ENCODE measurements at places on chromosomes 2 and 18.

- no peak for DNase-seq
Observed at GRCh38 chr2:209960676-209961630, 41.5 kb upstream of the RPE start.

GRCh38 chr2:121232626-121233265, 52.3 kb downstream of the TFCP2L1 start:
- no peak for DNase-seq

GRCh38 chr2:168194784-168195522, 52.4 kb downstream of the STK39 start:
- no peak for DNase-seq

DNA sequence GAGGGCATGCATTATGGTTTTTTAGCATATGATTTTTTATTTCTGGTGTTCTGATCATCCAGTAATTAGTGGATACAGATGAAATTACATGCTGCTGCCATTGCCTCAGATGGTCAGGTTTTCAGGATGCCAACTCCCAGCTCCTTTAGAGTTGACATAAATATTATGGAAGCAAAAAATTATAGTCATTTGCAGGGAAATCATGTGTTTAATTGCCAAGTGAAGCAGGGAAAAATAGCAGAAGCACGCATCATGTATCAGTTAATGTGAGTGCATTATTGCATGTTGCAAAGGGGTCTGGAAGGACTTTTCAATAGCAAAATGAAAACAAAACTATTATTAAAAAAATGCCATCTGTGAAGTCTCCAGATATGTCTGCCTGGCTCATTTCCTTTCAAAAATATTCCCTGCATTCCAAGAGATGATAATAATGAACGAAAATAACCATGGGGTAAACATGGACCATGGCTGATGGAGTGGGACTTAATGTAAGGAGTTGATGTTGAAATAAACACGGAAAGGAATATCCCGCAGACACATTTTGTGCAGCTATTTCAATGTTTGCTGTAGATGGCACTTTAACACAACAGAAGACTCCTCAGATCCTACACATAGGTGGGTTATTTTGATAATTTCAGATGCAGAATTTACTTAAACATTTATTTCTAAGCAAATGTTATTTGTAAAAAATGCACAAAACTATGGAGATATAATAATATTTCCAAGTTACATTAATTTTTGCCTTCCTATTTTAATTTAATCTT, 87.7 kb upstream of the DYNAP start:
- no peak for DNase-seq

DNA sequence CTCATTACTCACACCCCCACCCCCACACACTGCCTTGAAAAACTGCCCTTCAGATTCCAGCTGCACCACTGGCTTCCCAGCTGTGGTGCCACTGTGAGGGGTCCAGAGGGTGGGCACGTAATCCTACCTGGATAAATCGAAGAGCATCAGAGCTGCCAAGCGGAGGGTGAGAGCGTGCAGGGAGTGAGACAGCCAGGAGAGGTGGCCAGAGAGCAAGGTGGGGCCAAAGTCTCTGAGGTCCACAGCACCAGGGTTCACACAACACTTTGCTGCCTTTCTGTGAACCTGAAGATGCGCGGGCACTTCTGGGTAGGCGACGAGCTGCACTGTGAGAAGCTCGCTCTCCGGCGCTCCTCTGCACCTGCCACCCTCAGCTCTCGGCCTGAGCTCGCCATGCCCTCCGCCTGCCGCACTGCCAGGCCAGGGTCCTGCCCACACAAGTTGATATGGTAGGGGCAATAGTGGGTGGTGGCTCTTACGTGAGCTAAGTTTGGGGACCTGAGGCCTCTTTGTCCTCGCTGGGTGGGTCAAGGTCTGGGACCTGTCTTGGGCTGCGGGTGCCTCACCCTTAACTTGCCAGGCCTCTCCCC, 83.9 kb downstream of the MARCO start:
- DNase-seq: no peak

DNA sequence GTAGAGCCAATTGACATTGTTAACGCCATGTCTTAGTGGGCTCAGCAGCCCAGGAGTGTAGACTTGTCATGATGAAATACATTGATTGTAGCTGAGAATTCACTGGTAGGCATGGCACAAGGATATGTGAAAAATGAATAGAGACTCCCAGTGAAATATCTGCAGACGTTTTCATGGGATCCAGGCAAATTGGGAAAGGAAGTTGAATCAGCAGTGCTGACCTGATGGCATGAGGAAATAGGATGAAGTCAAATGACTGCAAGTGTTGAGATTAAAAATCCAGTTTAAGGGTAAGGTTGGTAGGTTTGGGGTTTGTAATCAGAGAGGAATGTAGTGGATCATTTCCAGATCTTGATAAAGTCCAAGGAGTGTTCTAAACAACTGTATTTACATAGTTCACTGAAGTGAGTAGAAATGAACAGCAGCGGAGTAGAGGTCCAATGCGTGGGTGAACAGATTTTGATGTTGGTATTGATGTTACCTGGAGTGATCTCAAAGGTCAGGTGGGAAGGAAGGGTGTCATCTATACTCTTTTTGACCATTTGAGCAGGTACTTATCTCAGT, 24.6 kb downstream of the INSIG2 start:
- no peak for DNase-seq

DNA sequence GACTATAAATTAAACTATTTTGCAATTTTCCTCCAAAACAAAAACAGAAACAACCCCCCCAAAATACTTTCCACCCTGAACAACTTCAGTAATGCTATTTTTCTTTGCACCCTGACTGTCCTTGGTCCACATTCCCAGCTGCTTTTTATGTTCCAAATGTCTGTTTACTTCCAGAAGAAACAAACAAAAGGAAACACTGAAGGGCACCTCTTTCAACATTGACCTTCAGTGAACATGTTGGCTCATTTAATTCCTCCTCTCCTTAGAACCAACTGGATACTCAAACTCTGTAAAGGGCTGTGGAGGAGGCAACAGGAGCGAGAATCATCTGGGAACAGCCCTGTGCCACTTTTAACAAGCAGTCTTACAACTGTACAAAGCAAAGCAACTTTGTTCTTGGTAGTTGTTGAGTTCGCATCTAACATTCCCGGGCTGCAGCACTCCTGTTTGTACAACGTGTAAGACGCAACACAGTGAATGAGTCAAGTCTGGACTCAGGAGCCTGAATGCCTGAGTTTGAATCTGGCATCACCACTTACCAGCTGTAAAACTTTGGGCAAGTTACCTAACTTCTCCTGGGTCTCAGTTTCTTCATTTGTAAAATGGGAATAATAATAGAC, 111.4 kb upstream of the GATA6 start:
- no peak for DNase-seq

DNA sequence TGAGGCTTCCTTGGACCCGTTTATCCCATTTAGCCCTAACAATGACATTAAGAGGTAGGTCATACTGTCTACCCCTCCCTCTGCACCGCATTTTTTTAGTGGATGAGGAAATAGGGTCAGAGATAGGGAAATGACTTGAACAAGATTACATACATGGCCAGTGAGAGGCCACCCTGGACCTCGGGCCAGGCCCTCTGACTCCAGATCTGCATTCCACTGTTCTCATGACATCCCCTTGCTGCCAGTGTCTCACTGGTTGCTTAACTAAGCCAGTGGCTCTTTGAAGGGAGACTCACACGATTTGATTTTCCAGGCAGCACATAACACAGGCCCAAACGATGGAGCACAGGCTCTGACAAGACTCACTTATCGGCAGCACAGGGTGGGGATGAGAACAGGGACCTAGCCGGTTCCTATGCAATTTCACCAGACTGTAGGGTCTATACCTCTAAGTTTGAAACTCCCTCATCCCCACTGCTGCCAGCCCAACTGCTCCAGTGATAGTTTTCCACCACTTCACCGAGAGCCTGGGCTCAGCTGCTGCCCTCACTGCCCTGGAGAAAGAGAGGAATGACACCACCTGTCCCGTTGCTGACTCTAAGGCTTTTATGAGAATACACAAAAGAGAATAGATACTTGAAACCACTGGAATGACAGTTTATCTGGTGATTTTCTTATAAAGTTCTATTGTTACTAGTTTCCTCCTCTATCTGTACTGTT, 82.5 kb downstream of the TMEM247 start:
- DNase-seq: no peak

- no peak for DNase-seq
Observed at GRCh38 chr2:83305758-83306378, 1153.2 kb downstream of the SUCLG1 start.

DNA sequence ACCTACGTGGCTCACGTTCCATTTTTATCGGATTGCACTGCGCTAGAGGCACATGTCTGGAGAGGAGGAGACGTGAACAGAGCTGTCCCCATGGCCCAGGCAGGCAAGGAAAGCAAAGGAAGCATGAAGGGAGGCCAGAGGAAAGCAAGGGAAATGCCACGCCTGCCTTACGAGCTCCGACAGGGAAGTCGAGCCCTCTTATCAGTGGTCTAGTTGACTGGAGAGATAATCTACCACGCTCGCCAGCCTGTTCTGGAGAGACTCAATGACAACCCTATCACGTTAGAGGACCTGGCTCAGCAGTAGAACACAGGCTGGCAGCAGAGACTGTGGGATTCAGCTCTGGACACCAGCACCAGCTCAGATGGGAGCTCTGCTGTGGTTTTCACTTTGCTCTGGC, 202.6 kb upstream of the ID2 start:
- DNase-seq: no peak

DNA sequence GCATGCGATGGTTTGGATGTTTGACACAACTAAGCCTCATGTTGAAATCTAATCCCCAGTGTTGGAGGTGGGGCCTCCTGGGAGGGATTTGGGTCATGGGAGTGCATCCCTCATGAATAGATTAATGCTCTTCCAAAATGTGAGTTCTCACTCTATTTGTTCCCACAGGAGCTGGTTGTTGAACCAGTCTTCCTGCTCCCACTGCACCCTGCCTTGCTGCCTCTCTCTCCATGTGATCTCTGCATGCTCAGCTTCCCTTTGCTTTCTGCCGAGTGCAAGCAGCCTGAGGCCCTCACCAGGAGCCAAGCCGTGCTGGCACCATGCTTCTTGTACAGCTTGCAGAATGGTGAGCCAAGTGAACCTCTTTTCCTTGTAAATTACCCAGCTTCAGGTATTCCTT, 206.8 kb downstream of the VAPA start:
- DNase-seq: no peak

DNA sequence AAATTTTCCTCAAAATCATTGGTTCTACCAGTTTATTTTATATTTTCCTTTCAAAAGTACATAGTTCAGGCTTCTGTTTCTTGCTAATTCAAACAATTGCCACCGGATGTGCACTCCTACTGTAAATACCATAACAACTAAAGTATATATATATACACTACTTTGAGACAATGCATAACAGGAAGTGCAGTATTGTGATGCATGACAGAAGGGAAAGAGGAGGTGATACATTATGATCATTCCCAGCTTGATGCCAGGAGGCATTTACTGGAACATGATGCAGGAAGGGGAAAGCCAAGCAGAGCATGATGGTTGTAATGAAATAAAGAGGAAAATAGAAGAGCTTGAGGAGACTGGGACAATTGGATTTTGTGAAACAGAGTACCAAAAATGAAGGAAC, 215.2 kb upstream of the NT5C1B start:
- no peak for DNase-seq

DNA sequence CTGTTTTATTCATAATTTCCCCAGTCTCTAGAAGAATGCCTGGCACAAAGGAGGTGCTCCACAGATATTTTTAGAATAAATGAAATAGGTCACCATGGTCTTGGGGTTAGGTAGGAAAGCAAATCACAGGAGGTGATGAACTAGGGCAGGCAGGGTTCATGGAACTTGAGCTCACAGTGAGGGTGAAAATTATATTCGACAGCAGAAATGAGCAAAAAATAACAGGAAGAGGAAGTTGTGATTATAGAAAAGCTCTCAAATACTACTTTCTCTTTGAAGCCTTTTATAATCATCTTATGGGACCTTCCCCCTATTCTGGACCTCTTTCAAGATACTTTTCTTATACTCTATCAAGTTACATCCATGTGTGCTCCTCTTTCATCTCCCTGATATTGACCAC, 4.5 kb upstream of the CREB1 start:
- no peak for DNase-seq

GRCh38 chr2:41947701-41948396, 100.0 kb upstream of the PKDCC start:
- DNase-seq: no peak

DNA sequence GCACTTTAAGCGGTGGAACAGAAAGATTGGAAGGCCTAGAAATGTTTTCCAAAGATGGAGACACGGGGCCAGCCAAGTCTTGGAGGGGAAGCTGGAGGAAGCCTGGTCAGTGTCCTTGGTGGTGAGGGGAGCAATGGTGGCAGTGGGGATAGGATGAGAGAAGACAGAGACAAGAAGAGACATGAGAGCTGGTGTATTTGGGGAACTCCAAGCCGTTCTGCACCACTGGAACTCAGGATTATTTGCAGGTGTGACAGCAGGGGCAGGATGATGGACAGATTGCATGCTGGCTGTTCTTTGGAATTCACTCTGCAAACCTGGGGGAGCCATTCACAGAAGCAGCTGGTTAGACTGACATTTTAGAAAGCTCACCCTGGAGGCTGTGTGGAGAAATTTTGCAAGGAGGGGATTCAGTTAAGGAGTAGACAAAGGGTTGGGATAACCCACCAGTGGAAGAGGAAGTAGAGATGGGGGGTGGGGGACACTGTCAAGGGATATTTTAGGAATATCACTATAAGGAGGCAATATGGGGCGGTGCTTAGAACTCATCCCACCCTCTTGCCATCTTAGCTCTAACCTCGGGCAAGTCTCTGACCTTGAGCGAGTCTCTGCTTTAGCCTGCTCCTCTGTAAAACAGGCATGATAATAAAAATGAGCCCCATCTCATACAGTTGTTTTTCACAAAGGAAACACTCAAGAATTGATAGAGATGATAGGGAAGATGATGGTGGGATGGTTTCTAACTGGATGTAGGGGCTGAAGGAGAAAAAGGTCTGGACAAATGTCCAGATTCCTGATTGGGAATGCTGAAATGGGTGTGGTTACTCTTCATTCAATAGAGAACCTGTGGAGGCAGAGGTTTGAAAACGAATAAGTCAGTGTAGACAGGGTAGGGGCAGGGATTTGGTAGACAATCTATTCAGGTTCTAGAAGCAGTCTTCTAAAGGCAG, 175.8 kb downstream of the MYCN start:
- DNase-seq: no peak

DNA sequence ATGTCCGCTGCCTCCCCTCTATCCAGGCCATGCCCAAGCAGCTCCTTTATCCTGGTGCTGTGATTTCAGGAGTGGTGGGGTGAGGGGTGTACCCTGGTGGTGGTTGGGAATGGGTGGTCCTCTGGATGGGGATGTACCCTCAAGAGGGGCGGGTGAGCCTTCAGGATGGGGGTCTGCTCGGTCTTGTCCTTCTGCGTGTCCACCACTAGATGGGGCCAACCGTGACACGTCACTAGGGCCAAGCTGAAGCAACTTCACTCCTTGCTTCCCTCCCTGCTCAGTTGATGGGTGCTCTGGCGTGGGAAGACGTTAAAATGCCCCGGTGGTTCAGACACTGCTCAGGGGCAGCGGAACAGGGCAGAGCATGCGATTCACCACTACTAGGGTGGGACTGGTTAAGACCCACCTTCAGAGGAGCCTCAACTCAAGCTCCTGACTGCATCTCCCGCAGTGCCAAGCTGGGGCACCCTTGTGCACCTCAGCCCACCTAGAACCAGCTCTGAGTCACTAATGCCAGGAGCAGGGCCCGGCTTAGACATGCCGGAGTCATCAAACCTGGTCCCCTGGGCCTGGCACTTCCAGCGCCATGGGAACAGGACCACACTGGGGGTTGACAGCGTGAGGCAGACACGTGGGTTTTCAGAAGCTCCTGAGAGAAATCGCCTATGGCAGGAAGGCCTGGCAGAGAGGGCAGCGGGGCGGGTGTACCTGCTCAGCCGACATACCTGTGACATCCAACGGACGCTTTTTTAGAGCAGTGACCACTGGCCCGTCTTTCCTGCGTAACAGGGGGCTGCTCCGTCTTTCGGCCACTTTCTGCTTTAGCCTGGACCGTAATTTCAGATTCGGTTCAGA, 256.7 kb downstream of the HDAC4 start:
- no peak for DNase-seq

Data from activated T-helper 1 cell treated with Interleukin-2 at 50 U/mL for 16 hours (primary cell).